ENCODE measurements at places on chromosomes 4 and X.

DNA sequence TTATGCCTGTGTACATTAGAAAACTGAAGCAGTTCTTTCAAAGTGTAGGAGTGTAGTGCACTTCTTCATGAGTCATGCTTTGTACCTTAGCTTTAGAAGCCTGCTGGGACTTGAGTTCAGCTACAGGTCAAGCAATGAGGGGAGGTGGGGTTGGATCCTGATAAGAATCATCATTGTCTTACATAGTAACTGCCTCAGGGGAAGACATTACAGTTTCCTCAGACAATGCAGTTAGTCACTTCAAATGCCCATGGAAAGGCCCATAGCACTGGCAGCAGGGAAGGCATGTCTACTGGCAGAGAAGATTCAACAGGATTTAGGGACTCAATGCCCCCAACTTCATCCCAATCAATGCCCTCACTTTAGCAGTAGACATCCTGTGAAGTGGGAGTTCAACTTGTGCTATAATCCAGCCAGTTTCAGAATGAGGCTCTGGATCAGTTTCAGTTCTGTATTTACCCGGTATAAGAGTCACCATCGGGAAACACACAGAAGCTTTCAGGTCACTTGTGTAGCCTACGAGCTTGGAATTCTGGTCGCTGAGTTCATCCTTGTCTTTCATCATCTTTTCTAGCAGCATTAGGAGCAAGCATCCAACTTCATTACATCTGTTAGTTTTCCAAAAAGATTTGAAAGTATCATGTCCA, 1216.5 kb downstream of the RAPGEF2 start:
- no peak for DNase-seq

DNA sequence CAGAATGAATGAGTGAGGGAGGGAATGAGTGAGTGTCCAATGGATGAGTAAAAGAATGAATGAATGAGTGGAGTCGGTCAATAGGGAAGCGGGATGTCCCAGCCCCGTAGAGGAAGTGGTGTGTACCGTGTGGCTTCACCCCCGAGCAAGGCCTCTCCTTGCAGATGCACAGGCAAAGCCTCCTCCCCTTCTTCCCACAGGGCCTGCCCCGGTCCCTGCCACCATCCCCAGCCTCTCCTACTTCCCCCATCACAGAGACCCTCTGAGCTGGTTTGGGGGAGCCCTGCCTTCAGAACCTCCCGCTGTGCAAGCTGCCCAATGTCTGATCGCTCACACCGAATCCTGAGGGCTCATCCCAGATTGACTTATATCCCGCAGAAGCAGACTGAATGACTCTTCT, 13.6 kb downstream of the HTRA3 start:
- DNase-seq, result no peak

DNA sequence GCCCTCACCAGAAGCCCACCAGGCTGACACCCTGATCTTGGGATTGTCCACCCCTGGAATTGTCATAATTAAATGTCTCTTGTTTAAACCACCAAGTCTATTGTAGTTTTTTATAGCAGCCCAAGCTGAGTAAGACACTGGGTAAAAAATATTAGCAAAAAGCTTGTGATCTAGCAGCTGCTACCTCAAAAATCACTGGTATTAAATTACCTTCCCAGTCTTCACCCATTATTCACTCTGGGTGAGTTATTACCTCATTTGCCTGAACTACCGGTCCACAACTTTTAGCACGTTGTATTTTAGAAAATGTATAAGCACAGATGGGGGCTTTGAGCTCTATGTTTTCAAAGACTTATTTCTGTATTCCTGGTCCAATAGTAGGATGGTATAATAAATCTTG, 12.0 kb upstream of the TRIM61 start:
- no peak for DNase-seq

DNA sequence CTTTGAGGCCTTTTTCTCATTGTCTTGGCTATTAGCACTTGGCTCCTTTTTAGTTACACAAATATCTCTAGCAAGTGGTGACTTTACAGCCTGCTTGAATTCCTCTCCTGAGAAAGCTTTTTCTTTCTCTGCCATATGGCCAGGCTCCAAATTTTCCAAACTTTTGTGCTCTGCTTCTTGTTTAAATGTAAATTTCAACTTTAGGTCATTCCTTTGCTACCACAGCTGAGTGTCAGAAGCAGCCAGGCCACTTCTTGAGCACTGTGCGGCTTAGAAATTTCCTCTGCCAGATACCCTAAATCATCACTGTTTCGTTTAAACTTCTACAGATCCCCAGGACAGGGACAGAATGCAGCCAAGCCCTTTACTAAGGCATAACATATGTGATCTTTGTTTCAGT, 222.4 kb downstream of the FBXO8 start:
- no peak for DNase-seq

DNA sequence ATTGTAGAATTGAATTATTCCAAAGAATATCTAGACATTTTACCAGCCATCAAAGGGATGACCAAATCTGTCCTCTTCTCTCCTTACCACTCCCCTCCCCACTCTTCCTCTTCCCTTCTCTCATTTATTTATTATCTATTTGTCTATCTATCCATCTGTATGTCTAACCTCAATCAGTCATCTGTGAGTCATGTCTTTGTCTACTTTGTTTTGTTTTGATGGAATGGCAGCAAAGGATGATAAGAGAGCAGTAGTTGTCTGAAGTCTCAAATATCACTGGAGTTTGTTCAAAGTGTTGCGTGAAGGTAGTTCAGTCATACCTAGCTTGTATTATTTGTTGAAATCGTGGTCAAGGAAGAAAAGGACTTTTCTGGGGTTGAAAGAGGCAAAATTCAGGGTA, 34.7 kb upstream of the PGRMC2 start:
- DNase-seq, result no peak

DNA sequence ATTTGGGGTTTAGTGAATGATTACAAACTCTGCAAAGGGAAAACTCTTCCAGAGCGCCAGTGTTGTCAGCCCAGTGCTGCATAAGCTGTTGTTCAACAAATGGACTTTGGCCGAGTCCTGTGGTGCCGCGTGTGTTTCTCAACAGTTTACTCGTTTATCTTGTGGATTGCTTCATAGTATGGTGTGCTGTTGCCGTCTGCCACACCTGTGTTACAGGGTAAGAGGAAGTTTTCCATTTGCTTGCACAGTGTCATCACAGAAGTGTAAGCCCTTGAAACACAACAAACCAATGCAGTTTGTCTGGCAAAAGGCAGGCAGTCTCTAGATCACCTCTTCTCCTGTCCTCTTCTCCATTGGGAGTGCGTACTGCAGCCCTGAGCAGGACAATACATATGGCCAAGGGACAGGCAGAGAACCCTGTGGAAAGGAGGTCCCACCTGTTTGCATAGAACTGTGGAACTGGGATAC, 66.3 kb downstream of the DCUN1D4 start:
- DNase-seq, result no peak

- no peak for DNase-seq
Observed at GRCh38 chr4:173200103-173200884, 31.7 kb downstream of the GALNT7 start.

DNA sequence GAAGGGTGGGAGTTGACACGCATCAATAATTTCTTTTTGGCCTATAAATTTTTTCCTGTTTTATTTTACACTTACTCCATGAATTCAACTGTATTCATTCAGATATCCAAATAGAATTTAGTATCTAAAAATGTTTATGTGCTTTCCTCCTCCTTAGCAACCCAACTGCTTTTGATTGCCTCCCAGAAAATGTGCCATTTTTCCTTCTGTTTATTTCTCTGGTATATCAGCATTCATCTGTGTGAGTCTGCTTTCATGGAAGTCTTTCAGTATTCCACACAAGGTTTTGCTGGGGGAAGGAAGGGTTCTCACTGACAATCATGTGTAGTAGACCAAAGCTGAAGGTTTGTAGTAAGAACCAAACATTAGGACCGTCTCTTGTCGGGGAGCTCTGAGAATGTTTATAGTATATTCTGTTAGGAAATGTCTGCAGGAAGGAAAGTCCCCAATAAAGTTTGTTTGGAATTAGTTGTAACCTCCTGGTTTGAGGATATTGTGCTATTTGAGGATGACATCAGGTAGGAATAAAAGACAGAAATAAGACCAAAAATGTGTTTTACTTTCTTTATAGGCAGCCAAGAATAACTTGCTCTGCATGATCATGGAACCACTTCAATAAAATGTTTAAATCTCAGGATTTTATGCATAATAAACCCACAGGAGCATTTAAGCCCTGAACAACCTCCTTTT, 673.6 kb upstream of the INTU start:
- DNase-seq, result no peak

Data from progenitor cell of endocrine pancreas (in vitro differentiated cells).